ENCODE measurements at places on chromosomes 4 and X.

- DNase-seq: no peak
Observed at GRCh38 chr4:11647433-11647832, 218.7 kb upstream of the HS3ST1 start.

DNA sequence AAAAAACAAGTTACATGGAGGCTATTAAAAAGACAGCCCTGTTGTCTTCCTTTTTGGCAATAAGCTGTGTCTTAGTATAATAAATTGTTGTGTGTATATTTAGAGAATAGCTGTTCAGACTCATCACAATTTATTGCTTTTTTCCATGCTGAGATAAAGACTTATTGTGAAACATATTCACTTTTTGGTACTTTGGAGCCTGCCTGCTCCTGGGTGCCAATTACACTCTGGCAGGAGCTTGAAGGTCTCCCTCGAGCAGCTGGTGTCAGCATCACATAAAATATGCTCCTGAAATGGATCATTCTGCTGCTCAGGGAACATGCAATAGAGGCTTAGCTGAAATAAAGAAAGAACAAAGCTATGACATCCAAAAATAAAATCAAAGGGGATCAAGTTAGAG lies 211.6 kb upstream of the DKK2 start:
- DNase-seq: no peak

DNA sequence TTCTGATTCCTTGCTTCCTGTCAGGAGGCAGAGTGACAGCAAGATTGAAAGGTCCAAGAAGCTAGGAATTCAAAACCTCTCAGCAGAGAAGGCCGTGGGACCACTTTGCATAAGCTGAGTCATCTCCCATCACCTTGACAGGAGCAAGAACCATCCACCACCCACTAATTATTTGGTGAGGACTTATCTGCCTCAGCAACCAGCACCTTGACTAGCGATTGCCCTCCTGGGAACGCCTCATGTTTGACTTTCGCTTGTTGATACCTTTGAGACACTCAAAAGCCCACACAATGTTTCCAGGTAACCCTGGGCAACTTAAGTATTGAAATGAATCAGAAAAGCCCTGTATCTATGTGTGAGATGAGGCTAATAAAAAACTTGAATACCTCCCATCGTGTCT lies 233.5 kb upstream of the GYPA start:
- no peak for DNase-seq

DNA sequence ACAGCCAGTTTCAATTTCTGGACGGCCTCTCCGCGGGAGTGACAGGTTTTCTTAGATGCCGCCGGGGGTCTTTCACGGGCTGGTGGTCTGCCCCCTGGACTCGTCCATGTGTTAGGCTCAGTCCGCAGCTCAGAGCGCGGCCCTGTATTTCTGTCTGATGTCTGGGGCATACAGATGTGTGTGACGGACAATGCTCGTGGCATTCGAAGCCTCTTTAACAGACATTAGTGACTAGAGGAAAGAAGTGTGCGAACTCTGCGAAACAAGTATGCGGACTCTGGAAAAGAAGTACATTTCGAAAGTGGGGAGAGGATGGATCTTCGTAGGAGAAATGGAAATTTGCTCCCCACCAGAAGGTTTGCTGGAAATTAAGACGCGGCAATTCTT lies 793 bp upstream of the DCUN1D4 start:
- DNase-seq: no peak

DNA sequence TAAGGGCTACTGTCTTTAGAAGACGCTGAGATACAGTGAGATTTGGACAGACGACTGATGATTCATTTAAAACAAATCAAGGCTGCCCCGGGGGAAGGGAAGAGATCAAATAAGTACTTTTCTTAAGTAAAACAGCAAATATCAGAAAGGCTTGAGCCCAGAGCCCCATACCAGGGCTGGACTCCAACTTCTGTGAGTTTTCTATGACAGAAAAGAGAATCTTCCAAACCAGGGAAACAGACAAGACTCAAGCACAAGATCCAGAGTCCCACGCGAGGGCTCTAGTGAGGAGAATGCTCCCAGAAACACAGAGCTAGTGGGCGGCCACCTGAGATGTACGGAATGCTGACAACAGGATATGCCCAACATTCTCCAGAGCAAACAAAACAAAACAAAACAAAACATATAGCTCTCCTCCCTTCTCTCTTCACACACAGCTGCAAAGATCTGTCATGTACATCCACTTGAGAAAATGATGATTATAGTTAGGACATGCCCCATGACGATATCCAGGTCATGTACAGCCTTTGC lies 13.1 kb downstream of the ACSL1 start:
- no peak for DNase-seq

All from stimulated activated CD4-positive, alpha-beta T cell treated with anti-CD3 and anti-CD28 coated beads, TNF-alpha, amount 100 ng/mL, for 48 hours (primary cell).